Epithelial cell of proximal tubule (primary cell): ENCODE measurements at places on chromosomes 1 and 21. TPM values are rescaled to one million over a fixed set of nuclear protein-coding genes. Genes with fewer than 3 reads are reported as not detected.
A peak's percentile ranks its signal among the peaks of the same experiment; 100 is the strongest.

Gene FCRL4
- total RNA-seq, result not detected in 2 replicates

Gene ODF2L
- total RNA-seq, result 14.3 and 18.9 TPM in 2 replicates

Gene RGS18
- total RNA-seq, result not detected in 2 replicates

Gene IQGAP3
- total RNA-seq, result 65.0 and 65.3 TPM in 2 replicates

Gene SLC6A9
- 1.3 and 4.1 TPM in 2 replicates for total RNA-seq

Gene OR2L5
- total RNA-seq, result not detected in 2 replicates

Gene LDLRAD2
- 0.17 TPM in 1 of 2 replicates, not detected in the other for total RNA-seq

Gene NHLH1
- total RNA-seq, result not detected in 2 replicates

Gene PTPN22
- 0.07 TPM in 1 of 2 replicates, not detected in the other for total RNA-seq

Gene WDR64
- not detected in 2 replicates for total RNA-seq

Gene ZMYM1
- 12.6 and 12.8 TPM in 2 replicates for total RNA-seq

GRCh38 chr1:22582661-22583635 is 19.7 kb downstream of the EPHA8 start:
- no peak for DNase-seq

- DNase-seq, result no peak
Measured at GRCh38 chr1:223233410-223234169, 90.5 kb upstream of the TLR5 start.

- no peak for DNase-seq
Measured at GRCh38 chr1:203622486-203622885, 4.1 kb upstream of the ATP2B4 start.

- DNase-seq, result no peak
Measured at GRCh38 chr1:167434306-167434705, 84.0 kb downstream of the CD247 start.

DNA sequence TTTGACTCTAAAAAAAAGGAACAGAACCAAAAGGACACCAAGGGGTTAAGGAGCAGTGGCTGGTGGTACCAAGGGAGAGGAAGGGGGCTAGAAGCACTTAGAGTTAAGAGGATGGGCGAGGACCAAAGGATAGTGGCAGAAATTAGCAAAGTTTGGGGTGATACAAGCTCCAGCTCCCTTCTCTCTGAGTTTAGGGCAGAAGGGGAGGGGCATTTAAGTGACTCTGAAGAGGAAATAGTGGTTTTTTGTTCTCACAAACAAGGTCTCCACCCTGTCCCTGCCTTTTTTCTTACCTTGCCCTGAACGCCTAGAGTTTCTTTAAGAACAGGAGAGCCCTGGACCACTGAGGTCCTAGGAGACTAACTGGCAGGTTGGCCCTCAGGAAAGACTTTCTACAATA is 3.3 kb downstream of the CDC42SE1 start:
- no peak for DNase-seq

GRCh38 chr1:36479505-36480051 is 3.1 kb downstream of the CSF3R start:
- no peak for DNase-seq

DNA sequence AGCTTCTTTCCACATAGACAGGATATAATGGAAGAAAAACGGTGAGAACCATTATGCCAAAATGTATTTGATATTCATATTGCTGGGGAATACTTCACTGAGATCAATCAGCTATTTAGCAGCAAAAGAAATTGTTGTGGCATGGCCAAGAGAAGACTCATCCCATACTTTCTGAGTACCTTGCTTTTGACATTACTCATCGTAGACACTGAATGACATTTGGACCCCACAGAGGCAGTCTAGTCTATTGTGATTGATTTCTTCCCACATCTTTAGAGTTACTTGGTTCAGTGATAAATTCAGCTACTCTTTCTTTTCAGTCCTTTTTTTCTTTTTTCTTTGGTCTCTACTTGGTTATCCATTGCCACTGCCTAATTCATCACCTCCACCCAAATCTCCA is 22.1 kb downstream of the ATP1B1 start:
- DNase-seq, result no peak

DNA sequence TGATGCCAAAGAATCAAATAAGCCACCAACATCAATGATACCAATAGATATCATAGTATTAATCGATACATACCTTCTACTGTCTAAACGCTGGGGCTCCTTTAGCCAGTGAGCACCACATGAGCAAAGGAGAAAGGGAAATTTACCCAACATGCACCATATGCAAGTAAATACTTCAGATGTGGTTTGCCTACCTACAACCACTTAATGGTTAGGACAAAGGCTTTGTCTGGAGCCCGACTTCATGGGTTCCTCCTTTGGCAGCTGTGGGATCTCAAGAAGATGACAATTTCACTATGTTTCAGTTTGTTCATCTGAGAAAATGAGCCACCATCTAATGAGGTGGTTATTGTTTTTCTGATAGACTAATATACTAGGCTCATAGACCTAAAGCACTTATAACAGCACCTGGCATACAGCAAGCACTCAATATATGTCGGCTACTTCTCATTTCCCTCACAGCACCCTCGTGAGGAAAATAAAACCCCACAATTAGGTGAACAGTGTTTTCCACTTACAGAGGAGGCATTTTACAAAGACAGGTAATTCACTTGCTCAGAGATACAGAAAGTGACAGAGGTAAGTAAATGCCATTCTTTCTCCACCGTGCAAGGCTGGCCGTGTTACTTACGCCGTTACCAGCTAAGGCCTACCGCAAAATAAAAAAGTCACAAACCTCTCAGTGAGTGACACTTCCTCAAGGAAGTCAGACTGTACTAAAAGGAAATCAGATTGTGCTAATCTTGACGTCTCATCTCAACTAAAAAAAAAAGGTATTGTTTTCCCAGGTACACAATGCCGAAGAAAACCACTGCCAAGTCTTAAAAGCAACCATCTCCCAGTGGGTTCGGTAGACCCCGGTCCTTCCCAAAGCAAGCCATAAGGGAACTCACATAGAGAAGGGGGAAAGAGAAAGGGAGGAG is 1.6 kb downstream of the TTC13 start:
- no peak for DNase-seq

- DNase-seq, result no peak
Measured at GRCh38 chr1:213982289-213982671, 5.5 kb upstream of the PROX1 start.

DNA sequence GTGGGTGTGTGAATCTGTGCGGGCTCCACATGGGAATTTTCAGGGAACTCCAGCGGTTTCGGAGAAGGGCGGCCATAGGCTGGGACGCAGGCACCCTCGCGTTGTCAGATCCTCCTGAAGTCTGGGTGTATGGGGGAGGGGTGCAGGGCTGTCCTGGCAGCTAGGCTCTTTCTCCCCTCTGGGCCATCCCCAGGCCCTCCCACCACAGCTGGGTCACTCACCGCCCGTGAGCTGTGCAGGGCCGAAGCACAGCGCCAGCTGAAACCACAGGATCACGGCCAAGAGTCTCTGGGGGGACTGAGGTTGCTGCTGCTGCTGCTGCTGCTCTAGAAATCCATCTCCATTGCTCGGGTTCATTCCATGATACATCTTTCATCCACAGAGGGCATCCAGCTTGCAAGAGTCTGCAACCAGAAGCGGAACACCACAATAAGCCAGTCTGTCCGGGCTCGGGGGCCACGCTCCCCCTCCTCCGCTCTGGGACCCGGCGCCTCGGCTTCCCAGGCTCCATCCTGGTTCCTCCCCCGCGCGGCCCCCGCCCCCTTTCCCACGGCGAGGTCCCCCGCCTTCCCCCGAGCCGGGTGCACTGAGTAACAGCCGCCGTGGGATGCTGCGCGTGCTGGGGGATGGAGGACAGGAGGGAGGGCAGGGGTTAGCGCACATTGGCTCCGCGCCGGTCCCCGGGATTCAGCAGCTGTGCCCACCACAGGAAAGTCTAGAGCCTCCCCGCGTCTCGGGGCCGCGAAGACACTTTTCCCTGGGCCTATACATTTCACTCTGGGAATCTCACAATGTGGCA is 720 bp downstream of the SUSD4 start:
- no peak for DNase-seq

GRCh38 chr1:12420171-12420570 is 190.3 kb downstream of the VPS13D start:
- DNase-seq, result no peak

DNA sequence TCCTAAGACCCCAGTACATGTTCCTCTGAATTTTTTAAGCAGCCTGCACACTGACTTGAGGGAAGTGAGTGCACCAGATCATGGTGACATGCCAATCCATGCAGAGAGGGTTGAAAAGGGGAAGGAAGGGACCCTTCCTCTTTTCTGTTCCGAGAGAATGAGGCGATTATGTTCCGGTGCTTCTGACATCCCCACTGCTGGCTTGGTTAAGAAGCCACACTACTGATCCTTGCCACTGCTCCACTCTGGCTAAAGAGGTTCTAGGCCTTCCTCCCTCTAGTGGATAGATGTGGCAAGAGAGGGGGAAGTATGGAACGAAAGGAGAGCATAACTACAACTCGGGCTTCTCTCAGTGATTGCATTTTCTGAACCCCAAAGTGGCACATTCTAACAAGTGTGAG is 1.8 kb upstream of the CYB5R1 start:
- no peak for DNase-seq

GRCh38 chr1:21761052-21761451 is 21.9 kb downstream of the USP48 start:
- no peak for DNase-seq

- DNase-seq, result peak; percentile 87
Measured at GRCh38 chr21:15895142-15896106, 165.6 kb downstream of the USP25 start.

- peak; percentile 71 for DNase-seq
Measured at GRCh38 chr1:75542818-75543570, 67.9 kb downstream of the SLC44A5 start.

GRCh38 chr1:1461721-1462317 is 9.7 kb upstream of the ATAD3B start:
- DNase-seq, result no peak

DNA sequence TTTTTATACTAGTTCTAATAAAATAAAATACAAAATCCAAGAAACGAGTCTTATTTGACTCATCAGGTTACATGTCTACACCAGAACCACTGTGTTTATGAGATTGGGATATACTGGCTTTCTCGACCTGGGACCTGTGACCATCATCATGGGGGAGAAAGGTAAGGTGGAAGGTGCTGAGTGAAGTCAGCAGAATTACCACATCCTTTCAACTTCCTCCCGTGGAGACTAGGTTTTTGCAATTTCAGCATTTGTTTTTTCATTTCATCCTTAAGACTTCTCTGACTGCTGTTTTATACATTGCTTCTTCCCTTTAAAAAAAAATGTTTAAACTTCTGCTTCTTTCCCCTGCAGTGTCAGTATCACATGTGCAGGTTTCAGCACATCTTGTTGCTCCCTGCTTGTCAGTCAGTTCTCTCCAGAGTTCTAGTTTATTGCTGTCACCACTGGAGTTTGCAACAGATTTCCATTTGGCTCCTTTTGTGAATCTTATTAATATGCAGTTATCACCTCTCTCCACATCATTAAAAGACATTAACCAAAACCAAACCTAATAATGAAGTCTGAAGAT is 60.4 kb upstream of the HAO2 start:
- DNase-seq, result no peak

DNA sequence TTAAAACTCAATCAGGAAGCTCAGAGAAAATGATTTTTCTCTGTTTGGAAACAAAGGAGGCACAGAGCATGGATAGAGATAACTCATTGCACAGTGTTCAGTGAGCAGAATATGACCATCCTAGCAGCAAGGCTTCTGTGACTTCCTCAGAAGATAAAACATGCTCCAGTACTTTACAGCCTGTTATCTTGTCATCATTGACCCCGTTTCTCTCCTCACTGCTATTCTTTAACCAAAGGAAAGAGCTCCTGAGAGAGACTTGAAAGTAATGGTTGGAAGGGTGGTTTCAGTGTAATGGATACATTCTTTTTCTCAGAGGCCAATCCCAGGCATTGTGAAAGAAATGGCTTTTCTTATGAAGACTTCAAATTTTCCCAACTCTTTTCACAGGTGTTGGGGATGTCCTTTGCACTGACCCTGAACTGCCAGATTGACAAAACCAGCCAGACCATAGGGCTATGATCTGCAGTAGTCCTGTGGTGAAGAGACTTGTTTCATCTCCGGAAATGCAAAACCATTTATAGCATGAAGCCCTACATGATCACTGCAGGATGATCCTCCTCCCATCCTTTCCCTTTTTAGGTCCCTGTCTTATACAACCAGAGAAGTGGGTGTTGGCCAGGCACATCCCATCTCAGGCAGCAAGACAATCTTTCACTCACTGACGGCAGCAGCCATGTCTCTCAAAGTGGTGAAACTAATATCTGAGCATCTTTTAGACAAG is 25.9 kb downstream of the CD53 start:
- no peak for DNase-seq

DNA sequence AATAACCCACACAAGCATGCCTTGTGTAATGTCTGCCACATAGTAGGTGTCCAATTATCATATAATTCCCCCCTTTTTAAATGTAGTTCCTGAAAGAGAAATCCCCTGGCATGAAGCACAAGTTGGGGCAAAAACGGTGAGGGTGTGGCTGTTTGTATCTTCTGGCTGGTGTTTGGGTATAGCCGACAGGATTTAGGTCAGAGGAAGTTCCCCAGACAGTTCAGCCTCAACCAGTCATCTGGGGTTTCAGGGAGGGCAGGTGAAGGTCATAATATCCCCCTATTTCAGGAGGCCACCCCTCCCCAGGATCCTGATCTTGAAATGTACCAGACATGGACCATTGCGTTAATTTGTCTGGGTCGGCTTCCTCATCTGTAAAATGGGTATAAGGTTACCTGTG is 29.1 kb upstream of the JUN start:
- no peak for DNase-seq

GRCh38 chr21:36773117-36773516 is 74.2 kb downstream of the SIM2 start:
- no peak for DNase-seq

DNA sequence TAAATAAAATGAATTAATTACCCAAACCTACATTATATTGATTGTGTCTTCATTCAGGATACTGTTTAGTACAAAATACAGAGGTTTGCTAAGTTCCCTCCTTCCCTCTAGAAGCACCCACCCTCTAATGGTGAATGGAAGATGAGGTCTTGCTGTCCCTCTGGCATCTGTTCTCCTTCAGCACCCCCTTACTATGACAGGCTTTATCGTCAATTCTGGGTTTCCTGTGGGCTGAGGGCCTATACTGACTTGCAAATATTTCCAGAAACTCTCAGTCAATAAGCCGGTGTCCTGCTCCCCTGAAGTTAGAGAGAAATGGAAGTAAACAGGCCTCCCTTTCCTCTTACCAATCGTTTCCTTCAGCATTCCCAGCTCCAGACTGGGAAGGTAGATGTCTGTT is 13.2 kb downstream of the LAX1 start:
- DNase-seq, result no peak

DNA sequence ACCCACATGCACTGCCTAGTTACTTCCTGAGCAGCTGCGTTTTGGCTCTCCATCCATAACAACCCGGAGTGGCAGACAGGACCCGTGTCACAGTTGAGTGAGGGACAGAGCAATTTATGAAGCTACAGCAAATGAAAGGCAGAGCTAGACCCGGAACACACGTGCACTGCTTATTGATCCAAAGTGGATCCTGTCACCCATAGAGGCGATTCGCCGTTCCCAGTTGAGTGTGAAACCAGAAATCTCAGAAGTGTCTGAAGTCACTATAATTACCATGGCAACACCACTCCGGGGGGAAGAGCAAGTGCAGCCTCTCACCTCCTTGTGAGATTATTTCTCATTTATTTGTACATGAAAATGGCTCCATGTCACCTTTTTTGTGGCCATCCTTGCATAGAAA is 365.2 kb downstream of the DSCAM start:
- no peak for DNase-seq

- DNase-seq, result no peak
Measured at GRCh38 chr1:161736335-161736969, 13.1 kb upstream of the DUSP12 start.
